GM12892 (cell line): ENCODE measurements at places on chromosomes 6 and 20.

GRCh38 chr6:49782725-49783124, 4.4 kb downstream of the PGK2 start:
- no peak for DNase-seq

- DNase-seq, result no peak
These were observed 134.9 kb upstream of the HSF2 start for GRCh38 chr6:122264557-122264956.

DNA sequence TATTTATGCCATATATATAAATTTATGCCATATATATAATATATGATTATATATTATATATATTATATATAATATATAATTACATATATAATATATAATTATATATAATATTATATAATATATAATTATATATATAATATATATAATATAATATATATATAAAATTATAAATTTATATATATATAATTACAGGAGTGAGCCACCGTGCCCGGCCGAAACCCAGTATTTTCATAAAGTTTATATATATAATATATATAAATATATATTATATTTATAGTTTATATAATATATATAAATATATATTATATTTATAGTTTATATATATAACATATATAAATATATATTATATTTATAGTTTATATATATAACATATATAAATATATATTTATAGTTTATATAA, 31.6 kb downstream of the NKX2-4 start:
- no peak for DNase-seq

- DNase-seq, result no peak
These were observed 2.5 kb downstream of the PRRT1 start for GRCh38 chr6:32149092-32149755.

GRCh38 chr6:2542858-2543218, 207.9 kb downstream of the MYLK4 start:
- no peak for DNase-seq

- DNase-seq, result no peak
These were observed 143.4 kb upstream of the MYLIP start for GRCh38 chr6:15985379-15985959.

- DNase-seq, result no peak
These were observed 91.9 kb downstream of the TAF4 start for GRCh38 chr20:61973515-61974356.

DNA sequence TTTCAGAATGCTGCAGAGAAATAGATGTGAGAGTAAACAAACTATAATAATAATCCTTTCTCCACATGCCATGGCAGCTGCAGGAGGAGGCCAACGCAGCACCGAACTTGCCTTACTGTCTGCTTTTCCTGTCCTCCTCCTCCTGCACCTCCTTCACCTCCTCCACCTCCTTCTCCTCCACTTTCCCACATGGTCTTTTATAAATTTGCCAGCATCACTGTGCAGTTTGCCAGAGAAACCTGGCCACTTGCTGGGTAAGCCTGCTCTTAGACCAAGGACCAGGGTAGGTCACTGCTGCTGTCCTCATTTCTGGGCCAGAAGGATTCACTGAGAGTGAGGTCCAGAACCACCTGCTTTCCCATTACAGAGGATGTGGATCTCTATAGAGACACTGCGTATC, 8.7 kb downstream of the SGK1 start:
- DNase-seq, result no peak

DNA sequence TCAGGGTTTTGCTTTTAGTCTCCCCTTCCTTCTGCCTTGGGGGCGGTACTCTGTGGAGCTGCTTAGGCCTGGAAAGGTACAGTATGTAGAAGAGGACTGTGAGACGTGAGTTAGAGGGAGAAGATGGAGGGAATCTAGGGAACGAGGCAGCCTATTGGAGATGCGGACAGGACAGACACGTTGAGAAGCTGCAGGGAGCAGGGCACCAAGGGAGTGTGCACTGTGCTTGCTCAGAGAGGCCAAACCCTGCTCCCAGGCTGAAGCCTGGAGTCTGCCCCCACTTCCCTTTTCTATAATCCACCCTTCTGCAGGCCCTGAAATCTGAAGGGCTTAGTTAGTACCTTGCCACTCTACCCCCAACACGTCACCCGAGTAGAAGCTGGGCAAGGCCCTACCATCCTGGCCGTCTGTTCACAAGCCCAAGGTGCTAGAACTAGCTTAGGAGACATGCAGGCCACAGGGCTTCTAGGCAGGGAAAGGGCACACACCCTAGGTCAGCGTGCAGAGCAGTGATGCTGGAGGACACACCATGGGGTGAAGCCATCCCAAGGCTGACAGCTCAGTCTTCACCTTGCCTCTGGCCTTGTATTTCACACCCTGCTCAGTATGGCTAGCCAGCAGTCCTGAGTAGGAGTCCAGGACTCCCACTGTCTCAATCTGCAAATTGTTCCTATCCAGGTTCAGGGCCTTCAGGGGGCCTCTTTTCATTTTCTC, 6.9 kb downstream of the TP53INP2 start:
- DNase-seq, result no peak

GRCh38 chr20:42857446-42857845, 332.3 kb downstream of the PTPRT start:
- DNase-seq, result no peak

DNA sequence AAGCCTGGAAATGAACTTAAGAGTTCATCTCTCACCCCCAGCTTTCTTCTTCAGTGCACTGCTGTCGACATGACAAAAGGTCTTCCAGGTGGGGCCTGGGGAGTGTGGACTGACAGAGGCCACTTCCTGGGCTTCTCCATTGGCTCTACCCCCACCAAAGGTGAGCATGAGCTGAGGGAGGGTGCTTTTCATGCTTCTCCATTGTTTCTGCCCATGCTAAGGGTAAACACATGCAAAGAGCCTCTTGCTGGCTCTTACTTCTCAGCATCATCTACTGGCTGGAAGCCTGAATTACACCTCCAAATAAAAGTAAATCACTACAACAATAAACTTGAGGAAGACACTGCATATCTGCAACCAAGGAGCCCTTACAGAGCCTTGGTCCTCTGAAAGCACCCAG, 227.2 kb downstream of the EPM2A start:
- DNase-seq, result no peak

- DNase-seq, result no peak
These were observed 26.6 kb downstream of the FOXC1 start for GRCh38 chr6:1636272-1636825.

DNA sequence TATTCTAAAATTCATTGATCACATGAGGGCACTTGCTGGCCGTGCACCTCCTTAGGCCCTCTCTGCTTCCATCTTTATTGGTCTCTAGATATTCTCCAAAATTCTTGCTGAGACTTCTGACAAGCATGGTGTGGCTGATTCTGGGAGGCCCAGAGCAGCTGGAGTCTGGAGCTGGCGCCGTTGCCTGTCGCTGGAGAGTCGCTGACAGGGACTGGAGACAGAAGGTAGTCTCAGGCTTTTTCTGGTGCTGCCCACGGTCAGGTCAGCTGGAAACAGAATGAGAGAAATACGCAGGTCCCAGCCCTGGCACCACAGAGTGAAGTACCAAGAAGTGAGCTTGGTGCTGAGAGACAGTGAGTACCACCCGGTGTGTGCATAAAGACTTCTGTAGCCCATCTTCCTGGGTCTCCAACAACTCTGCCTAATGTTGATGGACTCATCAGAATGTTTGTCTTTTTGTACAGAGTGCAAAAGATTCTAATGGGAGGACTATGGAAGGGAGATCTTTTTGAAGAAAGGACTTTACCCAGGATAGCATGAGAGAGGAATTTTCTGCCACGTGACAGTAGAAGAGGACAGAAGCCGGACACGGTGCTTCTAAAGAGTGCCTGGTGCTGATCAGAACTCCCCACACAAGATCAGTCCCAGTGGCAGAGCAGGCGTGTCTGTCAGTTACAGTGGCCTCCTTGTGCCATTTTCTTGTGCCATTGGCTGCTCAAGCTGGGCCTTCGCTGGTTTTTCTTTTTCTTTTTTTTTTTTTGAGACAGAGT, 1.8 kb upstream of the ALDH8A1 start:
- DNase-seq, result no peak

GRCh38 chr6:44829836-44830235, 442.3 kb downstream of the CDC5L start:
- DNase-seq, result no peak

DNA sequence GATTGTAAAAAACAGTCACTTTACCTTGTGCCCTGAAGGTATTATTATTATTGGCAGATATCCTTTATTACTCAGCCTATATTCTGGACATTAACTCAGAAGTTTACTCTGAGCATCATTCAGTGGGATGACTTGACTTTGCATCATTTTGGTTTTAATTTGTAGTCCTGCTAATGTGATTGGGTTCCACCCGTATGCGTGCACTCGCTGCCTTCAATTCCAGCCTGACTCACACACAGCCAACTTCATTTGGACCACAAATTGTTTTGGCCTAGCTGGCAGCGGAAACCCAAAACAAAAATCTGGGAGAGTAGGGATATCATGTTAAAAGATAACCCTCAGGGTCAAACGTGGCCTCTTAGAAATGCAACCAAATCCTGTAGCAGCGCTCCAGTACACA, 704.4 kb upstream of the SLC35B3 start:
- DNase-seq, result no peak

GRCh38 chr6:89117211-89118108, at the start of gene SRSF12:
TSS of gene SRSF12 (minus strand) at chr6:89118071. CDS start at chr6:89117887, 184 bp downstream.
- peak; percentile 86 for DNase-seq

- no peak for DNase-seq
These were observed 833.0 kb downstream of the EPHA7 start for GRCh38 chr6:92586236-92586977.

DNA sequence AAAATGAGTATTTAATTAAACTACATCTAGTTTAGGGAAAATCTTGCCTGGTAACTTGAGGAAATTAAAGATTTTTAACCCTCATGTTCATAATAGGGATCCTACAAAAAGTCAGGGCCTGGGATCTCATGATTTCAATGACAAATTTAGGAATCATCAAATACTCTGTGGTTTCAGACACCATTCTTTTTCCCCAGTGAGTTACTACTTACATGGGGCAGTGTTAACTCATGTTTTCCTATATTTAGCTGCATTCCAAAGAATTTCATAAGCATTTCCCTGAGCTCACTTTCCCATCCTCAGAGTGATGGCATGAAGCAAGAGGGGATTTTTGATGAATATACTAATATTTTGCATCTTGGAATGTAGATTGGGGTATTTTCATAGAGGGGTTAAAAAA, 321.7 kb downstream of the CENPW start:
- no peak for DNase-seq

DNA sequence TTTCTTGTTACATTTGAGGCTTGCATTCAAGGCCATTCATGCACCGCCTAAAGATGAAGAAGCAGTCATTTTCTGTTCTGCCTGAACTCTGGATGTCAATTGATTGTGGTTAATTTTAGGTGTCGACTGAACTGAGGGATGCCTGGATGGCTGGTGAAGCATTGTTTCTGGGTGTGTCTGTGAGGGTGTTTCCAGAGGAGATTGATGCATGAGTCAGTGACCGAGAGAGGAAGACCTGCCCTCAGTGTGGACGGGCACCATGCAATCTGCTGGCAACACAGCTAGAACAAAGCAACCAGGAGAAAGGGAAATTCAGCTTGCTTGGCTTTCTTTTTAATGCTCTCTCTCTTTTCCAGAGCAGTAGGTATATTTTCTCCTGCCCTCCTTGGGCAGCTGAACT, 164.1 kb upstream of the ECI2 start:
- no peak for DNase-seq

DNA sequence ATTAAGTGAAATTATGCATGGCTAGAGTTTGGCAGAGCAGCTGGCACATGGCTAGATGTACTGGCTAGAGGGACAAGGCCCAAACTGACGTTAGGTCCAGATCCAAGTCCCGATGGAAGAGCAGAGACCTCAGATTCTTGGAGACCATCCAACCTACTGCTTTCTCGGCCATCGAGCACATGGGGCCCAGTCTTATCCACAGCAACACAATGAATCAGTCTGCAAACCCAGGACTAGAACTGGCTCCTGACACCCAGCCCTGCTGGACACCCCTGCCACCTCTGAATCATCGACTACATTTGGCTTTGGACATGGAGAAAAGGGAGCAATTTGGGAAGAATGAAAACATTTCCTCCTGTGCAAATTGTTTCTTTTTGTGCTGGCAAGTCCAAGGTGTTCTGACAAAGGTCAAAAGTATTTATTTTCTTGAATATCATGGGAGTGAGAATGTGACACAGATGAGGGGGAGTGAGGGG, 23.9 kb upstream of the YWHAB start:
- no peak for DNase-seq

- DNase-seq, result no peak
These were observed 206.9 kb downstream of the TMEM242 start for GRCh38 chr6:157116426-157116825.

- DNase-seq, result no peak
These were observed 92.7 kb downstream of the SASH1 start for GRCh38 chr6:148435386-148435785.

GRCh38 chr20:36132802-36133211, 21.7 kb upstream of the EPB41L1 start:
- no peak for DNase-seq

DNA sequence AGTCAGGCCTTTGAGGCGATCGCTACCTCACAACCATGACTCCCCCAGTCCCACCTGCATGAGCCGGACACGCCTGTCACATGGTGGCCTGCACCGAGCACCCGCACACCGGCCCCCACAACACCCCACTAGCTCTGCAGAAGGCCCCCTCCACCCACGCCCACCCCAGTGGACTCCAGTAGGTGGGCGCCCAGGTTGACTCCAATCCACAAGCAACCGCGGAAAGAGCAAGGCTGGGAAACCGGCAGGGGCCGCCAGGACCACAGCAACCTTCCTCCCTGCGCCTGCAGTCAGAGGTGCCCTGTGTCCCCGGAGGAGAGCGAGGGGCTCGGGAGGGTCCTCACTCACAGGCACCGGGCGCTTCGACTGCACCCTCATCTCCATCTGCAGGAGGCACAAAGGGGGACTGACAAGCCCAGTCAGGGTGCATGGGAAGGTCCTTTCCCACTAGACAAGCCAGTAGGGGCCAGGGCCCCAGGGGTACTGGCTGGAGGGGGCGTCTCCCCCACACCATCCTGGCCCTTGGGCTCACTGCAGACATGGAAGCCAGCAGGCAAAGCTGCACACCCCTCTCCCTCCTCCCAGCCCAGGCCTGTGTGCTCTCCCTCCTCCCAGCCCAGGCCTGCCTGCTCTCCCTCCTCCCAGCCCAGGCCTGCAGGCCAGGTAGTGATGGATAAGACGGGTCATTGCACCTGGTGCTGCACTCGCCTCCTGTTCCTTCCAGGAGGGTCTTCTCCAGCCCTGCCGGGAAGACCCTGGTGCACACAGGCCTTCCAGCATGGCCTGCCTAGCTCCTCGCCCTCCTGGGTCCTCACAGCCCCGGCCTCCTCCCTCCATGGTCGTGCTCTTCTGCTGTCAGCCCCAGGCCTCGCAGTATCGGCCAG, 137.2 kb downstream of the DLL1 start:
- DNase-seq, result no peak

GRCh38 chr6:11224252-11224965, 8.1 kb downstream of the NEDD9 start:
- no peak for DNase-seq

- DNase-seq, result no peak
These were observed 59.2 kb downstream of the PTPRA start for GRCh38 chr20:2932498-2932897.

- no peak for DNase-seq
These were observed 518.3 kb downstream of the KIF16B start for GRCh38 chr20:16054985-16055384.
